ENCODE measurements at places on chromosomes 6 and 20.

- DNase-seq, result peak; percentile 76
Measured at GRCh38 chr6:159941286-159942113, 27.4 kb upstream of the IGF2R start.

GRCh38 chr6:44428682-44429081, 41.2 kb downstream of the CDC5L start:
- DNase-seq, result no peak

DNA sequence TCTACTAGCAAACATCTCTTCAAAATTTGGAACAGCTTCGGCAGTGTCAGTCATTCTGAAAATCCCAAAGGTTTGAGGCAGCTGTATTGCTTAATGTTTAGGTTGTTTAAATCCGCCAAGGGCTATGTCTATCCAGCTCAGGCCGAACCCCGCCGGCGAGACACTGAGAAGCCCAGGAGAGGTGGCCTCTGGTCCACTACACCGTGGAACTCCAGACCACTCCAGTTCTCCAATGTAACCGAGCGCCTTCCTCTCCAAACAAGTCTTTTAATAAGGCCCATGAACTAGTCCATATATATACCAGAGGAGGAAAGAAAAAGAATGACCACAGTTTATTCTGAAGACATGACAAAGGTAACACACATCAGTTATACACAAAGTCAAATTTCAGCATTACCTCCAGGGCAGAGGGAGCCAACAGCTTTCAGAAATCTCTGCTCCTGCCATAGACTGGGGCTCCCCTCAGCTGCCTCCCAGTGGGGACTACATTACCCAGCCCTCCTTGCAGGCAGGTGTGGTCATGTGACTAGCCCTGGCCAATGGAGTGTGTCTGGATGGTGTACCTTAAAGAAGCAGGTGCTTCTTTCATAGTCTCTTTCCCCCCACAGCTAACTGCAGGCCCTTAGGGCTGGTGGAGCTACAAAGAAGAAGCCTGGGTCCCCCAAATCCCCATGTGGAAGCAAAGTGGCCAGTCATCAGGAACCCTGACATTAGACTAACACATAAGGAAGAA, at the start of gene RAMACL:
Gene RAMACL, minus strand, starts transcription at position 255 of the 733 bp plus-strand sequence. Its CDS starts 201 bp downstream, at position 54.
- no peak for DNase-seq

- no peak for DNase-seq
Measured at GRCh38 chr6:144606083-144606482, 320.9 kb downstream of the UTRN start.

DNA sequence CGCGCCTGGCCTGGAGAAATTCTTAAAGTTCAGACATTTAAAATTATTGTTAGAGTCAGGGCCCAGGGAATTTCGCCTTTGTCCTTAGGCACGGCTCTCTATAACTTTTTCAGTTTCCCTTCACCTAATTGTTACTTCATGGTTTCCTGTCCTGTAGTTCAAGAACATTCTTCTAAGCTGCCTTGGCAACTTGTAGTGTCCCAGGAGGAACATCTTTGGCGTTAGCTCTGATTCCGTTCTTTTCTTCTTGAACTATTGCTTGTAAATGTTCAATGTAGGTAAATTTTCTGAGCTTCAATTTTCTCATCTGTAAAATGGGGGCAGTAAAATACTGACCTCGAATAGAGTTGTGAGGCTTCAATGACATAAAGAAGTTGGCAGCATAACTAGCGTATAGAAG, 41.8 kb downstream of the TIAM2 start:
- DNase-seq, result no peak

DNA sequence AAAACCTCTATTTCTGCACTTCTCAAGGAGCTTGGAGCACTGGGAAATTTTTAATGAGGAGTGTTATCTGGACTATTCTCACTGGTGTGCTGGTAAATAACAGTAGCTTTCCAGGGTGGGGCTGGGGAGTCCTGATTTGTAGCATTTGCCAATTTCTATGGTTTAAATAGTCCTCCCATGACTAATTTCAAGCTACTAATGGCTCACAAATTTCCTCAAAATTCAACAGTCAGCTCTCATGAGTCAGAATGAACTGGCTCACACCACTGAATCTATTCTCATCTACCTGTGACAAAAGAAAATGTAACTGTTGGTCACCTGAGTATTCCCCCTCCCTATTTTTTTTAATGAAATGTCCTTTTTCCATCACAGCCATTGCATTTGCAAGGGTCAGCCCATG, 449.6 kb downstream of the KIF16B start:
- DNase-seq, result no peak

DNA sequence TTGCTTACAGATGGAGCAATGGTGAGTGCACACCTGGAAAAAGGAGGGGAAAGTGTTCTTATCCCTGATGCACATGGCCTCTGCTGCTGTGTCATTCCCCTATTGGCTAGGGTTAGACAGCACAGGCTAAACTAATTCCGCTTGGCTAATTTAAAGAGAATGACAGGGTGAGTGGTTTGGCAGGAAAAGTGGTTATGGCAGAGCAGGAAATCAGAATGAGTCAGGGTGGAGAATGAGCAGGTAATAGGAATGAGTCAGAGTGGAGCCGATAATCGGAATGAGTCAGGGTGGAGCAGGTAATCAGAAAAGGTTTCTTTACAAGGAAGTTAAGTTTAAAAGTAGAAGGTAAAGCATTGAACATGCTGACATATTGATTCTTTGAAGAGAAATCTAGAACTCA, 355.5 kb upstream of the HTR1E start:
- no peak for DNase-seq

DNA sequence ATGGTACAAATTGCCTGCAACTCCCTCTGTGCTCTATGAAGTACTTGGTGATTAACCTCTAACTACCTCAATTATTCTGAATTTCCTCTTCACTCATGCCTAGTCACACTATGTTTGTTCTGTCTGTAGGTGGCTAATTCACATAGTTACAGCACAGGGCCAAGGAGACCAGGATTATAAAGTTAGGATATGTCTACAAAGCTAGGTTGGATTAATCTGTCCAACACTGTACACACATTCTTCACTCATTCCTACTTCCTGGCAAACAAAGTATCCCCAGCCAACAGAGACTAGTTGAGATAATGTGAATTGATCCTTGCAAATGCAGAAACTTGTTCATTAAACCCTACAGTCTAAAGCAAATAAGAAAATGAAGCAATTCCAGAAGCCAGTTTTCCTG, 269.8 kb downstream of the HACE1 start:
- no peak for DNase-seq

GRCh38 chr6:156854466-156855161, 77.4 kb downstream of the ARID1B start:
- DNase-seq, result no peak

- DNase-seq, result no peak
Measured at GRCh38 chr6:23522792-23523547, 603.0 kb upstream of the NRSN1 start.

- DNase-seq, result no peak
Measured at GRCh38 chr6:169589699-169590257, 112.1 kb downstream of the WDR27 start.

DNA sequence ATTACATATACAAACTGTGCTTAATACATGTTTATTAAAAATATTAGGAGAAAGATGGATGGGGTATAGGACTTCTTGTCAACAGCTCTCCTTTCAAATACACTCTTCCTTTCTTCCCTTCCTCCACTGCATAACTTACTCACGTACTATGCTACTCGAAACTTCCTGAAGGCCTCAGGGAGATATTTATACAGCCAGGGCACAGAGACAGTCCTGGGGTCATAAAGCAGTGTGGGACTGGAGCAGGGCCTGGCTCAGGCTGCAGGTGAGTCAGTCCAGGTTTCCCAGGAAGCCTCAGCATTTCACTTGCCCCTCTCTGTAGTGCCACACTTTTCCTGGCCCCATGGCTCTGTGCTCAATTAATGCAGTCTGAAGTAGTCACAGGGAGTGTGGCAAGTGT, 157.0 kb downstream of the UBE3D start:
- no peak for DNase-seq

DNA sequence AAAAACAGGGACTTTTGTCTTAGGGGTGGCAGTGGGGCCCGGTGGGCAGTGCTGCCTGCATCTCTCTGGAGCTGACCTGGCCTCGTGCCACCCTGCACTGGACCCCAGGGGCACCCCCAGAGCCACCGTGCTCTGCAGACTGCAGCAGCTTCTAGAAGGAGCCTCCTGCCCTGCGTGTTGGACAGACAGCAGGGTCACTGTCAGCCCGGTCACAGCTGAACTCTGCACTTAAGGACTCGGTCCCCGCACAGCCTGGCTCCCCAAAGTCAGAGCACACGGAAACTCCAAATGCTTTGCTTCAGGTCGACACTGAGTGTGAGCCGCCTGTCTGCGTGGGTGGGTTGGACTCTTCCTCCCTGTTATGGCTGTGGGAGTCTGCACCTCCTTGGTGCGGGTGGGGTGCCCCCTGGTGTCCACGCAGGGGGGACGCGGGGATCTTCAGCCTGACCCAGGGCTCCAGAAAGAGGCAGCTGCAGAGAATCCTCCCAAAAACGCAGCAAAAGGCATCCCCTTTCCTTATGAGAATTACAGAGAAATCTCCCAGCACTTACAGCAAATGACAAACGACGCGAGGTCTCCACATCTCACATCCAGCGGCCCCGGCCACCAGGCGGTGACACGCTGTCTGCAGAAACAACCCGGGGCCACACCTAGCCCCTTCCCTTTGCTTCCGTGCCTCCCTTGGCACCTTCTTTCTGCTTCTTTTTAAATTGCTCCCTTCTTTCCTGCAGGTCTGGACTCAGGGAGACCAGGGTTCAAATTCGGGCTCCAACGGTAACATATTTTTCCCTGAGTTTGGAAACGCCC, 36.3 kb upstream of the DACT2 start:
- no peak for DNase-seq

- DNase-seq, result no peak
Measured at GRCh38 chr6:52262620-52263344, 18.5 kb upstream of the IL17F start.

DNA sequence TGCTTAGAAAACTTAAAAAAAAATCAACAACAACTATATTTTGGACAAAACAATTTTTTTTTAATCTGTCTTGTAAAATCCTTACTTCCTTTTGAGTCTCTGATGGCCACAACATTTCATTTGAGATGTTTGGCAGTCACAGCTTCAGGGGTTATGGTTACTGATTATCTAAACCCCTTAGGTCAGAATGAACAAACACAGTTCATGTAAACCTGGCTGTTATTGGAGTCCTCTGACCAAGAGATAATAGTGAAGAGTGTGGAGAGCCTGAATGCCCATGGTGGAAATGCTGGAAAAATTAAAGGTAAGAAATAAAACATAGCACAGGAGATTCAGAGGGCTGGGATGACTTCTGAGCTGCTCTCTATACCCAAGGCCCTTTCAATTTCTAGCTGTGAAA, 38.2 kb downstream of the TMX4 start:
- DNase-seq, result no peak

GRCh38 chr6:33008944-33009861, at the start of gene HLA-DOA:
Gene HLA-DOA, minus strand, starts transcription at chr6:33009591.
- DNase-seq, result peak; percentile 13

- peak; percentile 40 for DNase-seq
Measured at GRCh38 chr6:67680297-67680932, 954.7 kb upstream of the ADGRB3 start.

GRCh38 chr20:10653599-10654249, 20.1 kb downstream of the JAG1 start:
- DNase-seq, result no peak

GRCh38 chr6:163951326-163951725, 536.8 kb downstream of the QKI start:
- no peak for DNase-seq

DNA sequence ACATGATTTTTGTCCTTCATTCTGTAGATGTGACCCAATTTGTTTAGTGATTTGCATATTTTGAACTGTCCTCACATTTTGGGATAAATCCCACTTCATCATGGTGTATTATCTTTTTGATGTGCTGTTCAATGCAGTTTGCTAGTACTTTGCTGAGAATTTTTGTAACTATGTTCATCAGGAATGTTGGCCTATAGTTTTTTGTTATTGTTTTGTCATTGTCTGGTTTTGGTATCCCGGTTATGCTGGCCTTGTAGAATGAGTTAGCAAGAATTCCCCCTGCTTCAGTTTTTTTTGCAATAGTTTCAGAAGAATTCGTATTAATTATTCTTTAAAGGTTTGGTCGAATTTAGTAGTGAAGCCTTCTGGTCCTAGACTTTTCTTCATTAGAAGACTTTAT, 11.9 kb downstream of the KIF25 start:
- DNase-seq, result no peak

GRCh38 chr6:93915961-93916360, 496.6 kb upstream of the EPHA7 start:
- no peak for DNase-seq

- no peak for DNase-seq
Measured at GRCh38 chr20:53001498-53002301, 29.5 kb downstream of the TSHZ2 start.

DNA sequence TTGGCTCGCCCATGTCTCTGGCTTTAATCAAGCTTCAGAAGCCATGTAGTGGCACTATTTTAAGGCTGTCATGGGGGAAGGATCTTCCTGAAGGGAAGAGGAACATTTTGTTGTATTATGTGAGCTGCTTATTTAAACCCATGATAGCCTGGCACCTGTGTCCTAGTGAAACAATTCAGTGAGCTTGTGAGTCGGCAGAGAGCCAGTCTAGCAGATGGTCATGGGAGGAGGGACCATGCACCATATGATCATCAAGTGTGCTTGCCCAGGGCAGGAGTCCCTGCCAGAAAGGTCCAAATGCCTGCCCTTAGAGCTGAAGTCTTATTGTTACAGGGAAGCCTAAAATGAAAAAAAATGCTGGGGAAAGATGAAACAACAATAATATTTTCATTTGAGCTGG, 132.9 kb downstream of the PRDM13 start:
- no peak for DNase-seq

DNA sequence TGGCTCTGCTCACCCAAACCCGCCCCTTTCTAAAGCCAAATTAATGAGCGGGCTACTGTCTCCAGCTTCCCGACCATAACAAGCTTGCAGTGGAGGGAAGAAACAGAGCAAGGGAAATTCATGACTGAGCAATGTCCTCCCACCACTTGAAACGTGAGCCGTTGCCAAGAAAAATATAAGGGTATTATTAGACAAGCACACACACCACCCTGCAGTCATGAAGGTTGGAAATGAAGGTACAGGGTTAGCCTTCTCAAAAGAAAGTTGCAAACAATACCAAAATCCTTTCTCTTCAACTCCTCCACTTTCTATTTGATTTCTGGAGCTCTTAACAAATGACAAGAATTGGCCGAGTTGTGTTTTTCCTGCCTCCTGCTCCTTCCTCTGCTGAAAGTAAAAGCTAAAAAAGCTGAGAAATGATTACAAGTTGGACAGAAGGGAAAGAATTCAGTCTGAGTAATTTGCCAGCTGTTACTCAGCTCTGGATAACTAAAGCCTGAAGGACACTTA, 151.1 kb upstream of the B3GAT2 start:
- DNase-seq, result peak; percentile 57

- DNase-seq, result no peak
Measured at GRCh38 chr20:38083338-38084048, 49.9 kb downstream of the RPRD1B start.

GRCh38 chr6:169035385-169036240, 218.0 kb downstream of the THBS2 start:
- peak; percentile 91 for DNase-seq

GRCh38 chr6:53523511-53524454, 21.1 kb downstream of the GCLC start:
- DNase-seq, result no peak

DNA sequence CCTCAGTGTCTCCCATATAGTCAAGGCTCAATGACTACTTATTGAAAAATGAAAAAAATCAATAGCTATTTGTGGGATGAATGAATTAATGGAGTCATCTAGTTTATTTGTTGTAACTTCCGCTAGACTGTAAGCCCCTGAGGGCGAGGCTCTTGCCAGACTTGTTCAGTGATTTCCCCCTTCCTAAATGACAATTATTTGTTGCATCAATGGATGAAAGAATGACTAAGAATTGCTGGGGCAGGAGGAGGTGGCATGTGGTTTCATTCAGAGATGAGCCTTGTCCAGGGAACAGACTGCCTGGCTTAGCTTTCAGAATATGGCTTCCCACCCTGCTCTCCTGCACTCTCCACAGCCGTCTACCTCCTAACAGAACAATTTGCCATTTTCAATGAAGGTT, 1.1 kb upstream of the PRELID3B start:
- DNase-seq, result peak; percentile 27
